ENCODE measurements at places on chromosomes 5 and 9. TPM values are rescaled to one million over a fixed set of nuclear protein-coding genes. Genes with fewer than 3 reads are reported as not detected.

DNA sequence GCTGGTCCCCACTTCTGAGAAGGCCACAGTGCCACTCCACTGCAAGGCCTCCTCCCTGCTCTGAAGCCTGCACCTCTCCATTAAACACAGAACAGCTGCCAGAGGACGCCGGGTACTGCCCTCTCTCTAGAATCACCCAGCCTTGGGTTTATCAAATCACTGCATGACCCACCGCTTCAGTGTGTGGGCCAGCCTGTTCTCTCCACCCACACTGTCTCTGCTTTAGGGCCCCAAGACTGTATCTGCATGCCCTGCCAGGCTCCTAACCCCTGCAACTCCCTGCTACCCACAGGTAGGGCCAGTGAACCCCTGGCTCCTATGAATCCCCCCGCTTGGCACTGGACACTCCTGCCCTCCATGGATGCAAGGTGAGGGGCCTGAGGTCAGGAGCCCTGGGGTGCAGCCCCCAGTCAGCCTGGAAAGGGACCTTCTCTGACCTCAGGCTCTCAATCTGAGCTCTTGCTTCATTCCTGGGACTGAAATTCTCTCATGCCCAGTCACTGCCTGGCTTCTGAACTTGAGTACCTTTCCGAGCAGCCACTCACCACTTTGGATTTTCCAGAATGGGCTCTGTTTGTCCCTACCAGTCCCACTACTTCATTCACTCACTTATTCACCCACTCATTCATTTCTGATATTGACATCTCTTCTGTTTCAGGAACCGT, 206.3 kb downstream of the GABBR2 start:
- no peak for DNase-seq

DNA sequence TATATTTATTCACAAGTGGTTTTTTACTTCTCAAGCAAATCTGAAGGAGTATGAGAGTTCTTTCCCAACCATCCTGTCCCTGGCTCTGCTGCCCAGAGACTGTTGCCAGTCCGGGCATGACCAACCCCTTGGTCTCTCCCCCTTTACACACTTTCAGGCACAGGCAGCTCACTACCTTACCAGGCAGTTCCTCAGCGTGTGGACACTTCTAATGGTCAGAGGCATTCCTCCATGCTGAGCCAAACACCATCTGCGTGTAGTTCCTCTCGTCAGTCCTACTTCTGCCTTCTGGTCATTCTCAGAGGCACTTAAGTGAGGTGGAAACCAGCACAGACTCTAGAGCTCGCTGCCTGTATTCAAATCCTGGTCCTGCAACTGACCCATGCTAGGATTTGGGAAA, 56.1 kb downstream of the TSTD2 start:
- DNase-seq, result no peak

GRCh38 chr5:33241802-33242201, 199.0 kb upstream of the TARS1 start:
- DNase-seq, result peak; percentile 29

- DNase-seq, result no peak
These were observed 1135.9 kb upstream of the WWC1 start for GRCh38 chr5:167155387-167156005.

DNA sequence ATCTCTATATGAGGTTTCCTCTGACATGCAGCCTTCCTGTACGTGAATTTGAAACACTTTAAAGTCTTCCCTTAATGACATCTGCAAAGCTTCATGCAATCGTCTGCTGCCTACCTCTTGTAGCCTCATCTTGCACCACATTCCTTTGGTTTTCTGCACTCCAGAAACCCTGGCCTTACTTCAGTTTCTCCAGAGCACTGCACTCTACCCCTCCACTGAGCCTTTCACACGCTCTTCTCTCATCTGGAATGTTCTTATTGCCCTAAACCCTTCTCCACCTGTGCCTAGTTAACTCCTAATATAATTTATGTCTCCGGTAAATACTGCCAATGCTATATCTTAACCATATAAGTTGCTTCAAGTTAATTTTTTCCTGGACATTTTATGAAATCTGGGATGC, 168.8 kb upstream of the SLC27A6 start:
- DNase-seq, result no peak

- DNase-seq, result no peak
These were observed 185.4 kb upstream of the SMARCA2 start for GRCh38 chr9:1829719-1830118.

DNA sequence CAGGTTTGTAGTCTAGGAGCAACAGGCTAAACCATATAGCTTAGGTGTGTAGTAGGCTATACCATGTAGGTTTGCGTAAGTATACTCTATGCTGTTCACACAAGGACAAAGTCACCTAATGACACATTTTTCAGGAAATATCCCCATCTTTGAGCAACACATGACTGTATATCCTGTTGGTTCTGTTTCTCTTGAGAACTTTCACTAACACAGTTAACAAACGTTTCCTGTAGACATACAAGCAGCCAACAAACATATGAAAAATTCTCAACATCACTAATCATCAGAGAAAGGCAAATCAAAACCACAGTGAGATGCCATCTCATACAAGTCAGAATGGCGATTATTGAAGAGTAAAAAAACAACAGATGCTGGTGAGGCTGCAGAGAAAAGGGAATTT, 68.2 kb downstream of the NR2F1-AS1 start:
- no peak for DNase-seq

DNA sequence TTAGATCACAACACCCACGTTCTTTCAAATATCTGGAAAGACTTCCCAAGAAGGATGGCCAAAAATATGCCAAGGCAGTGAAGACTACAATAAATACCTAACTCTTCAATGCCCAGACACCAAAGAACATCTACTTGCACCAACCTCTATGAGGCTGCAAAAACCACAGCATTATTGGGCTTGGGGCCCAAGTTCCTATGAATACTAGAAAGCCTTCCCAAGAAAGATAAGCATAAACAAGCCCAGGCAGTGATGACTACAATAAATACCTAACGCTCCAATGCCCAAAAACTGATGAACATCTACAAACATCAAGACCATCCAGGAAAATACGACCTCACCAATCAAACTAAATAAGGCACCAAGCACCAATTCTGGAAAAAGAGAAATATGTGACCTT, 41.3 kb downstream of the AP3B1 start:
- no peak for DNase-seq

DNA sequence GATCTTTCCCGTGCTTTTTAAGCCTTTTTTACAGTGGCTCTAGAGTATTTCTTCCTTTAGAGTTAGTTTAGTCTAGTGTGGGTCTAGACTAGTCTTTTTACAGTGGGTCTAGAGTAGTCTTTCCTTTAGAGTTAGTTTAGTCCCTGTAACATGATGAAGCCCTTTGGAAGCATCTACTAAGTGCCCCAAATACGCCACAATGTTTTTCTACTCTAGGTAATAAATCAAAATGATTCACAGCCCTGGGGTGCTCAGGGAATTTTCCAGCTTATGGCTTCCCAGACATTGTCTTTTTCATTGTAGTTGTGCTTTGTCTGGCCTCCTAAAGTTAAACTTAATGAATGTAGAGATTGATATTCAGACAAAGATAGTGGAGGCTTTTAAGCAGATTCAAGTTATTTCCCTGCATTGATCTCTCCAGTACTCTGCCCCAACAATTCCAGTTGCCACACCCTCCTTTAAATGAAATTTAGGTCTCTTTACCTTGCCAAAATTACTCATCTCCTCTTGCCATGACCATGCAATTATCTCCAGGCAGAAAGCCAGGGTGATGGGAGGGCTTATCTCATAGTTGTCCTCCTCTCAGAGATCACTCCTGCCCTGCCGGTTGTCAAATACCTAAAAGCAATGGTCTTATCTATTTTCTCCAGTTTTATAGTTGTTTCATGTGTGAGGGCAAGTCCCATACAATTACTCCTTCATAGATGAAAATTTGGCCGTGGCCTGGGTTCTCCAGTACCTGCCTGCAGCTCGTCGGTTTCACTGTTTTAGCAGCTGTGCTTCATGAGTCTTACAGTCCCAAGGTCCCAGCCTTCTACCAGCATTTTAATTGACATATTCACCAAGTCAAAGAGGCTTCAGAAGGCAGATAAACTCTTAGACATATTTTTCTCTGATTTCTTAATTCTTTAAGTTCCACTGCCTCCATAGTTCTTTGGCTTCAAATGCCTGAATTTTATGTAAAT, 794.0 kb upstream of the COX7C start:
- no peak for DNase-seq

DNA sequence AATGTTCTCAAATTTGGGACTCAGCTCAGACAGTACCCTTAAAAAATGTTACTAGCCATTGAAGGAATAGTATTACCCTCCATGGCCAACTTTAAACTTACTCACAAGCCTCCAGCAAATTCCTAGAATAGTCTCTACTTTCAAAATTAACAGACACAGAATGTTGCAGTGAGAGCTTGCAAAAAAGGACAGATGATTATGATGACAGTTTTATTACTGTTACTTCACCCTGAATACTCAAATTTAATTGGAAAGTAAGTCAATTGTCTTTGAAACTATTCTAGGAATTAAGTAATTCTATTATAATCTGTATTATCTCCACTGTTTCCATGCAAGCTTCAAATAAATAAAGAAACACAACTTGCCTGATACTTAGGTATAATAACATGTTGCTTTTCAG, 288.3 kb downstream of the SLF1 start:
- no peak for DNase-seq

- DNase-seq, result no peak
These were observed 173.6 kb upstream of the S1PR3 start for GRCh38 chr9:88817628-88818027.

GRCh38 chr5:134247428-134248224, 21.8 kb upstream of the PPP2CA start:
- no peak for DNase-seq

- DNase-seq, result no peak
These were observed 102.0 kb upstream of the PTPN3 start for GRCh38 chr9:109600142-109600541.

DNA sequence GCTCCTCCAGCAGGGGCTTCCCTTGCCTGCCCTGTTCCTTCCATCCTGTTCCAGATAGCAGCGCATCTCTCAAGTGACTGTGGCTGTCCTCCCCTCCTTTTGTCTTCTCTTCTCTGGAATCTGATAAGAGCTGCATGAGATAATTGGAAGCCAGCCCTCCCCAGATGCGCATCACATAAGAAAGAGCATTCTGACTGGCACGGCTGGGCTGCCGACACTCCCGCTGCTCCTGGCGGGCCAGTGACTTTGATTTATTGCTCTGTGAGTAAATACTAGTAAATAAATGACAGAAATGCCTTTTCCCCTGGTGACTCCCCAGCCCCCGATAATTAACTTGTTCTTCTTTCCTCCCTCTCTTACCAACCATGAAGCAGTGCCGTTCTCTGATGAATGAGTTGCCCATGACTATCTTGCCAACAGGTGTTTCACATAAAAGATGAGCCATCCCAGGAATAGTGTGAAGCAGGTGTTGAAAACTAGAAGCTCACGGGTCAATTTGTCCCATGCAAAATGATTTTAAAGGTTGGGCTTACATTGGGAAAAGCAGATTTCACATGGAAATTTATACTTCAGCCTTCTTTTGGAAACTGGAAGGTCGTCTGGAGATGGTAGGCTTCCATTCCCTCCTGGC, 212.3 kb downstream of the ERCC6L2 start:
- no peak for DNase-seq

- no peak for DNase-seq
These were observed 27.9 kb downstream of the BICD2 start for GRCh38 chr9:92736563-92737215.

- DNase-seq, result no peak
These were observed 141.5 kb upstream of the FSTL4 start for GRCh38 chr5:133753856-133754255.

DNA sequence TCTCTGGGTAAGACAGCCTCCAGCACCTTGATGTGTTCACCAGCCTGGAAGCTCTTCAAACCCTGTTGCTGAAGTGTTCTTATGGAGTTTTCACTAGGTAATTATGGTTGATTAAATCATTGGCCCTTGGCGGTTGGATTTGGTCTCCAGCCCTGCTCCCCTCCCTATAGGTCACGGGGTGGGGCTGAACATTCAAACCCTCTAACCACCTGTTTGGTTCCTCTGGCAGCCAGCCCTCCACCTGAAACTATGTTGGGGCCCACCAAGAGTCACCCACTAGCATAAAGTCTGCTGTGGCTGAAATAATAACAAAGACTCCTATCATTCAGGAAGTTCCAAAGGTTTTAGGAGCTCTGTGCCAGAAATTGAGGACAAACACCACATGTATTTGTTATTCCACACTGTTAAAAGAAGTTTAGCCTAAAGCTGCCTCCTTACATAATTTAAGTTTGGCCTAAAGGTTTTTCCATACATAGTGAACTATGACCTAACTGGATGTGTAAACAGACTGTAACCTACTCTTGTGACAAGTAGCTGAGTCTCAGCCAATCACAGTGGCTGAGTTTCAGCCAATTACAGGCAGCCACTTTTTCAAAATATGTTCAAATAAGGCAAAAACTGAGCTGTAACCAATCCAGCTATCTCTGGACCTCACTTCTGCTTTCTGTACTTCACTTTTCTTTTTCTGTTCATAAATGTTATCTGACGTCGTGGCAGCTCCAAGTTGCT, 34.8 kb downstream of the TMEM252 start:
- no peak for DNase-seq

DNA sequence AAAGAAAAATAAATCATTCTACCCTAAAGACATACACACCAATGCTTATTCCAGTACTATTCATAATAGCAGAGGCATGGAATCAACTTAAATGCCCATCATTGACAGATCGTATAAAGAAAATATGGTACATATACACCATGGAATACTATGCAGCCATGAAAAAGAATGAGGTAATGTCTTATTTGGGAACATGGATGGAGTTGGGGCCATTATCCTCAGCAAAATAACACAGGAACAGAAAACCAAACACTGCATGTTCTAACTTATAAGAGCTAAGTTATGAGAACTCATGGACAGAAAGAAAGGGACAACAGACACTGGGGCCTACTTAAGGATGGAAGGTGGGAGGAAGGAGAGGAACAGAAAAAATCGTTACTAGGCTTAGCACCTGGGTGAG, 527.5 kb upstream of the ST8SIA4 start:
- no peak for DNase-seq

- DNase-seq, result no peak
These were observed 8.6 kb upstream of the PCDHB1 start for GRCh38 chr5:141042555-141042954.

DNA sequence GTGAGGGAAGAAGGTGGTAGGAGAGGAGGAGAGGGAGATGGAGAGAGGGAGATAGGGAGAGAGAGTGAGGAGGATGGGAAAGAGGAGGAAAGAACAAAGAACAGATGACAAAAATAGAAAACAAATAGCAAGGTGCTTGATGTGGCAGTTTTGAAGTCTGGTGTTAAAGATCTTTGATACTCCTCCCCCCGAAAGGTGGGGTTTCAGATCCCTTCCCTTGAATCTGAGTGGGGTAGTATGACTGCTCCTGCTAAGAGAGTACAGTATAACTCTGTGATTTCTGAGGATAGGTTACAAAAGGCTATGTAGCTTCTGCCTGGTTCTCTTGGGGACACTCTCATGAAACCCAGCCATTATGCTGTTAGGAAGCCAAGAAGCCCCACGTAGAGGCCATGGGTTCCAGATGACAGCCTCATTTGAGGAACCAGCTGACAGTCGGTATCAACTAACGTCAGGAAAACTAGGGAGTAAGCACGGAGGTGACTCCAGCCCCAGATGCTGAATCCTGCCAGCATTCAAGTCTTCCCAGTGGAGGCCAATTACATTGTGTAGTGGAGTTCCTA, 102.1 kb downstream of the FANCC start:
- DNase-seq, result no peak

GRCh38 chr5:103408408-103408807, 149.8 kb downstream of the MACIR start:
- no peak for DNase-seq

DBN1 gene
- 139 TPM for polyA plus RNA-seq

LECT2 gene
- polyA plus RNA-seq, result 0.79 TPM

WDR38 gene
- 0.85 TPM for polyA plus RNA-seq

AQP3 gene
- 30.9 TPM for polyA plus RNA-seq

CDH18 gene
- polyA plus RNA-seq, result 1.0 TPM

PCDHGC5 gene
- 0.85 TPM for polyA plus RNA-seq

TTC23L gene
- polyA plus RNA-seq, result 4.9 TPM

TARS1 gene
- polyA plus RNA-seq, result 102 TPM

Measured in right lung (tissue), 10 donors.